NCI-H524 (cell line): ENCODE measurements at places on chromosomes 3 and 15.

DNA sequence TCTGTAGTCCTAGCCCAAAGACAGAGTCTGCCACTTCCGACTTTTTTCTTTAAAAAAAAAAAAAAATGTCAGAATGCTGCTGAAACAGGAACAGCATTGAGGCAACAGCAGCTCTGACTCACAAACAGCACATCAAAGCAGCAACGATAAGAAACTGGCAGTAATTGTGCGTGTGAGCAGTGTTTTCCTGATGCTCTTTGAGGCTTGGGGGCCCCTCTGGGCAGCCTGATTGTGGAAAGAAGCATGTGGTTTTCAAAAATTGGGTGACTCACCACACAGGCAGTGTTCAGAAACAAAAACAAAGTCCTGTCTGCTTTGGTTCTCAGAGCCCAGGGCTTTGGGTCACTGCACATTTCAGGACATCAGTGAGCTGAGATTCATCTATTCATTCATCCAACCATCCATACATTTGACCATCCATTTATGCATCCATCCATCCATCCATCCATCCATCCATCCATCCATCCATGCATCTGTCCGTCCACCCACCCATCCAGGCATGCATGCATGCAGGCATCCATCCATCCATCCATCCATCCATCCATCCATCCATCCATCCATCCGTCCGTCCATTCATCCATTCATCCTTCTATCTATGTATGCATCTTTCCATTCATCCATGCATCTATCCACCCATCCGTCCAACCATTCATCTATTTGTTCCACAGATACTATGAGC lies 308.4 kb downstream of the RPLP1 start:
- DNase-seq, result no peak

GRCh38 chr3:65729555-65729954 lies 309.2 kb downstream of the MAGI1 start:
- no peak for DNase-seq

DNA sequence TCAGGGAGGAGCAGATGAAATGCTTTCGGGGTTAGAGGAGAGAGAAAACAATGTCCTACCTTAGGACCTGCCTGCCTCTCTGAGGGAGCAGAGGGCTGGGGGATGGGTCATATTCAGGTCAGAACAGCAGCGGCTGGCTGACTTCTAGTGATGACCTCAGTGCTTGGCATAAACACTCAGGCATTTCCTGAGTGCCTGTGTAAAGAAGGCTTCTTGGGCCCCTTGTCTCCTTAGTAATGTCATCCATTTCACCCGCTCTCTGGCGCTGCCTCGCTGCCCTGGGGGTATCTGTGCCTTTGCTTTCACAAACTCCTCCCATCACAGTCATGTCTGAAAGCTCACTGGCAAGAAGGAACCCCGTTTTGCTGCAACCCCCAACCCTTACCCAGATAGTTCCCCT lies 82.9 kb upstream of the GSK3B start:
- no peak for DNase-seq

- DNase-seq, result no peak
These were observed 494.2 kb downstream of the FOXP1 start for GRCh38 chr3:71089271-71089847.

DNA sequence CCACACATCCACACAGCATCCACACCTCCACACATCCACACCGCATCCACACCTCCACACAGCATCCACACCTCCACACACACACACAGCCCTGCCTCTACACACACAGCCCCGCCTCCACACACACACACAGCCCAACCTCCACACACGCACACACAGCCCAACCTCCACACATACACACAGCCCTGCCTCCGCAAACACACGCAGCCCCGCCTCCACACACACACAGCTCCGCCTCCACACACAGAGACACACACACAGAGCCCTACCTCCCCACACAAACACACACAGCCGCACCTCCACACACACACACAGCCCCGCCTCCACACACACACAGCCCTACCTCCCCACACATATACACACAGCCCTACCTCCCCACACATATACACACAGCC lies 4.7 kb downstream of the MESP1 start:
- no peak for DNase-seq

DNA sequence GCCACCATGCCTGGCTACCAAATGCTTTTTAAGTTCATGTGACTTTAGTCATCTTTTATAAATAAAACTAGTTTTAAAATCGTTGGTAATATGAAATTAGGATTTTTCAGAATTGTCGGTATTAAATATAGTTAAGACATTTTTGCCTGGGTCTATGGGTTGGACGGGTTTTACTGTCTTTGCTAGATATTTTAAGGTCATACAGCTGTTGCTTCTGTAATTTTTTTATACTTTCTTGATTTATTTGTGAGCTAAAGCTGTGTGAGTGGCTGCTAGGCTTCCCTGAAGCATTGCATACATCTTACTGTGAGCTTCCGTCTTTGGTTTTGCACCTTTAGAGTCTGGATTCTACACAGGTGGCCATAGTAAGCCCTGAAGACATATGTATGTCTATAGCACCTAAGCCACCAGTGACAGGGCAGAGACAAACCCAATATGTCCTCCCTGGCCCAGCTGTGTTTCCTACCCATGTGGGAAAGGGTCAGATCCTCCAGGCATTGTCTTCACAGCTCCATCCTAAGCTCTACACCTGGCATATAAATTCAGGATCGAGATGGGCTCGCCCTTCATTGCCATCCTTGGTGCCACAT lies 16.6 kb upstream of the ZNF710 start:
- no peak for DNase-seq

DNA sequence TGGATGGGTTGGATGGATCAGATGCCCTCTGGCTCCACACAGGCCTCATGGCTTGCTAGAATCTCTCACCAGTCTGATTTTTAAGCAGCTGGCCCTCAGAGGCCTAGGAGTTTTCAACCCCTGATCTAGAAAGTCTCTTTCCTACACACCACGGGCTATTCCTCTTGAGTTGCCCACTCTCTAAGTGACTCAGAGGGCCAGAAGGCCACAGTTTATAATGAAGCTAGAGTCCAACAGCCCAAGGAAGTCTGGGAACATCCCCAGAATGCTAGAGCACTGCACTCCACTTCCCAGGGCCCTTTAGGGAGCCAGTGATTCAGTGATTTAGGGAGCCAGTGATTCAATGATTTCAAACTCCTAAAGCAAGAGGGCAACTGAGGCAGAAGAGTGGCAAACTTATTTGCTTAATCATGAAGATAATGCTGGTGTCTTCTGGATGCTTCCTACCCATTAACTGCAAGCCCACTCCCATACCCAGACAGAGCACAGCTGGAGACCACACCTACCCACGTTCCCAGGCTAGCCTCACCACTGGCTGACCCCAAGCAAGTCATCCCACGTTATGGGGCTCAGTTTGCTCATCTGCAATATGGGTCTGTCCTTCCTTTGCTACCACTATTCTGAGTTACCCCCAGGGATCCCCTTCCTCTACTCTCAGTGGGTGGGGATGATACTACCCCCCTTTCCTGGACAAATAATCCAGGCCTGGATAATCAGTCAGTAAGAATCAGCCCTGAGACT lies 36.7 kb downstream of the ABTB1 start:
- no peak for DNase-seq

DNA sequence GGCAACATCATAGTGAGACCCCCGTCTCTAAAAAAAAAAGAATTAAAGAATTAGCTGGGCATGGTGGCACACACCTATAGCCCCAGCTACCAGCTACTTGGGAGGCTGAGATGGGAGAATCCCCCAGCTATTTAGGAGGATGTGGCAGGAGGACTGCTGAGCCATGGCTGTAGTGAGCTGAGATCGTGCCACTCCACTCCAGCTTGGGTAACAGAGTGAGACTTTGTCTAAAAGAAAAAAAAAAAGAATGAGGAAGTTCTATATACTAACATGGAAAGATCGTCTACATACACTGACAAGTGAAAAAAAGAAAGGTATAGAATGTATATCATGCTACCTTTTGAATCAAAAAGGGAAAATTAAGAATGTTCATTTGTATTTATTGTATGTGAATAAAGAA lies 83.9 kb upstream of the CDAN1 start:
- no peak for DNase-seq

GRCh38 chr3:141561426-141562034 lies 74.7 kb downstream of the RASA2 start:
- DNase-seq, result peak; percentile 55

DNA sequence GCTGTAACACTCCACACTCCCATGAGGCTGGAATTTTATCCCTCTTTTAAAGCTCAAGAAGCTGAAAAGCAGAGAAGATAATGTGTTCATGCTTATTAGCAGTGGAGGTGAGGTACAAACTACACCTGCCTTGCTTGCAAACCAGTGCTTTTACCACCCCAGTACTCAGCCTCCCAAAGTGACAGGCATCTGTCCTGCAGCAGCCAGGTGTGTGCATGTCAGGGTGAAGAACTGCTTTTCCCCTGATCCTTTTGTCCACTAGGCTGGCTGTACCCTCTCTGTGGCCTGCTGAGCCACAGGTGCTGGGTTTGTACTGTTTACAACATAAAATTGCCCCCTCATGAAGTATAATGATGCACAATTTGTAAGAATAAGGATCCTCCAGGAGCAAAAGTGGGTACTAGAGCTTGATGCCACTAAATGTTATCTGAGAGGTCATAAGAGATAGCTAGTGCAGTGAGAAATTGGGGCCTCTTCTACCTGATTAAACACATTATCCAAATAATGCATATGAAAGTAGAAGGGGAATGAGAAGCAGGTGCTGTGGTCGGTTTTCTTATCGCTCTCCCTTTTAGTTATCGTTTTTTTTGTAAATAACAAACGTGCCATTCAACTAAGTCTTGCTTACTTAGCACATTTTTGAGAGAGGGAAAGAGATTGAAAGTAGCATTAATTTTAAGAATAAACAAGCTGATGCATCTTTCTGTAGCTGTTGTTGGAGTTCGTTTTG lies 39.2 kb upstream of the GADL1 start:
- no peak for DNase-seq

DNA sequence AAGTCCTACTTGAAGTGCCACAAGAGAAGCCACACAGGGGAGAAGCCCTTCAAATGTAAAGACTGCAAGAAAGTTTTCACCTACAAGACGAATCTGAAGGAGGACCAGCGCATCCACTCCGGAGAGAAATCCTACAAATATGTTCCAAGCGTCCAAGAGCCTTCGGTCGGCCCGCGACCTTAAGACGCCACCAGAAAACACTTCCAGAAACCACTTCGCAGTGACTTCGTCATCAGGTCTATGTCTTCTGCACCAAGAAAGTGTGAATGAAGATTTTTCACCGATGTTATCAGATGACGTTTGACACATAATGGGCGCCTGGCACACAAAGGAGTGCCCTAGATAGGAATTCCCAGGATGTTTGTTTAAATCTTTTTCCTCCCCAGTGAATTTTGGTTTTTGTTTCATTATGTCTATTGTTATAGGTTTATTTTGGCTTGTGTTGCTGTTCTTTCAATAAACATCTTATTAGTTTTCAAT lies 24.1 kb upstream of the ARPIN start:
- DNase-seq, result no peak

- no peak for DNase-seq
These were observed 346.5 kb upstream of the CNTN4 start for GRCh38 chr3:1752205-1752604.

- DNase-seq, result no peak
These were observed 13.1 kb upstream of the ZBTB38 start for GRCh38 chr3:141355242-141355641.

- no peak for DNase-seq
These were observed 25.6 kb upstream of the ZNF774 start for GRCh38 chr15:90326441-90326840.

DNA sequence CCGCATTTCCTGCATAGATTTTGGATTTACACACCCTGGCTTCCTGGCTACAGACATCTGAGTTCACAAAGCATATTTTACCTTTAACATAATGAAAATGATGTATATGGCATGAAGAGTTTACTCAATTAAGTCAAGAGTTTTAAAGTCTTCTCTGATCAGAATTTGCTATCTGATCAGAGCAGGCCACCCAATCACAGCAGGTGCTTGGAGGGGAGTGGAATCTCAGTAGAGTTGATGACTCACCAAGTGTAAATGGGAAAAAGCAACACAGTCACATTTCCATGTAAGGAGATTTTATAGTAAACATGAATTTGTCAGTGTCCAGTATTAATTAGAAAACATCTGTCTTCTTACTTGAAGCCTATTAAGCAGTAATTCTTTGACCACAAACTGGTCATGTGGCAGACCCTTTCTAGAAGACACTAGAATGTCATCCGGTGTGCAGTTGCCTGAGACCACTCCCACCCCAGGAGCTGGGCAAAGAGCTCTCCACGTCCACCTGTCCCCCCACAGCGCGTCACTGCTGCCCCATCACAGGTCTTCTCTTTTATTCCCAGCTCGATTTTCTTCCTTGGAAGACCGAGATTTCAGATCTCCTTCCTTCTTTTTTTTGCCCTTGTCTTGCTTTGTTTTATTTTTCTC lies 10.8 kb downstream of the MESD start:
- DNase-seq, result no peak

- DNase-seq, result no peak
These were observed 94.4 kb downstream of the AKAP13 start for GRCh38 chr15:85474700-85475316.

DNA sequence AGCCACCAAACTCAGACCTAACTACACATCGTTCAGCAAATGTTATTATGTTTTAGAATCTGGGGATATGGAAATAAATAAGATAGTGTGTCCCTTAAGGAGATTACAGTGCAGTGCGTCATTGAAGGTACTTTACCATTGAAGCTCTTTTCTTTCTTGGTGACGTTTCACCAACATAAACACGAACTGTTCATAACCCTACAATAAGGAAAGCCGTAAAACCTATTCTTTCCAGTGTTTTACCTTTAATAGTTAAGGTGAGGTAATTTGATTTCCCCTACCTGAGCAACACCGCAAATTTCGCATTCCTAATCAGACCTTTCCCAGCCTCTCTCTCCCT lies 826 bp downstream of the CCDC66 start:
- DNase-seq, result no peak

- DNase-seq, result no peak
These were observed 828.2 kb upstream of the CFAP20DC start for GRCh38 chr3:59878038-59878427.

DNA sequence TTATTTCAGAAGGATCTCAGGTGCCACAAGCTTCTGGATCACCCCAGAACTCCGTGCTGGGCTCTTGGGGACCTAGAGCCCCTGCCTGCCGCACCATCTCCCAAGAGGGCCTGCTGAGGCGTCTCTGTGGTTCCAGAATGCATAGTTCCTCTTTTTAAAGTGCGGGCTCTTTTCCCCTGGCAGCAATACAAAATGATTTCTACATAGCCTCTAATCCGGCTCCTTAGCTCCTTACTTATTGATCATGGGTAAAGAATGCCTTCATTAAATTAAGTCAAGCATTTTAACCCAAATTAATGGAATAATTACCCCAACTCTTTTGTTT lies 121.9 kb downstream of the ATP10A start:
- no peak for DNase-seq

DNA sequence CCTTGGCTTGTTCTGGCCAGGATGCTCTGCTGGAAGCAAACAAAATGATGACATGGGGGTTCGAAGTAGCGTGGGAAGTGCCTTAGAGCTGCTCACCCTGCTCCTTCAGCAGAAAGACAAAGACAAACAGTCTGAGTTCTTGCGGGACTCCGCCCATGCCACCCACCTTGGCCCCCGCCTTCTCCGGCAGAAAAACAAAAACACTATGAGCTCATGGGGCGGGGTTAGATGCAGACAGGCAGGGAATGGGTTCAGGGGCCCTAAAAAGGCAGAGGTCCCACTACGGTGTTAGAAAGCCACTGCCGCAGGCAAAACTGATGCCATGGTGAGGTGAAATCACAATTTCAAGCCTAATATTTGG lies 9.7 kb upstream of the NCKIPSD start:
- DNase-seq, result no peak

- DNase-seq, result no peak
These were observed 59.9 kb upstream of the COL8A1 start for GRCh38 chr3:99578339-99578970.
